ENCODE measurements at places on chromosomes 16 and 17. TPM values are rescaled to one million over a fixed set of nuclear protein-coding genes. Genes with fewer than 3 reads are reported as not detected.

Gene PIK3R6
- total RNA-seq = not detected

Gene CD19
- total RNA-seq = not detected

Gene GPR179
- 0.02 TPM for total RNA-seq

Gene RASD1
- total RNA-seq = 0.69 TPM

Gene MYH2
- total RNA-seq = not detected

Gene NPB
- total RNA-seq = 0.56 TPM

Gene MGAT5B
- 20.2 TPM for total RNA-seq

Gene SYNRG
- total RNA-seq = 15.7 TPM

Gene ARL16
- 48.6 TPM for total RNA-seq

Gene GTF3C1
- total RNA-seq = 65.1 TPM

Gene PAFAH1B1
- 214 TPM for total RNA-seq

Measured in A549 treated with DMSO at 1 μM for 4 hours (cell line).